Activated effector memory CD4-positive, alpha-beta T cell treated with Interleukin-2 at 50 U/mL for 16 hours (primary cell): ENCODE measurements at places on chromosomes 4 and X.

DNA sequence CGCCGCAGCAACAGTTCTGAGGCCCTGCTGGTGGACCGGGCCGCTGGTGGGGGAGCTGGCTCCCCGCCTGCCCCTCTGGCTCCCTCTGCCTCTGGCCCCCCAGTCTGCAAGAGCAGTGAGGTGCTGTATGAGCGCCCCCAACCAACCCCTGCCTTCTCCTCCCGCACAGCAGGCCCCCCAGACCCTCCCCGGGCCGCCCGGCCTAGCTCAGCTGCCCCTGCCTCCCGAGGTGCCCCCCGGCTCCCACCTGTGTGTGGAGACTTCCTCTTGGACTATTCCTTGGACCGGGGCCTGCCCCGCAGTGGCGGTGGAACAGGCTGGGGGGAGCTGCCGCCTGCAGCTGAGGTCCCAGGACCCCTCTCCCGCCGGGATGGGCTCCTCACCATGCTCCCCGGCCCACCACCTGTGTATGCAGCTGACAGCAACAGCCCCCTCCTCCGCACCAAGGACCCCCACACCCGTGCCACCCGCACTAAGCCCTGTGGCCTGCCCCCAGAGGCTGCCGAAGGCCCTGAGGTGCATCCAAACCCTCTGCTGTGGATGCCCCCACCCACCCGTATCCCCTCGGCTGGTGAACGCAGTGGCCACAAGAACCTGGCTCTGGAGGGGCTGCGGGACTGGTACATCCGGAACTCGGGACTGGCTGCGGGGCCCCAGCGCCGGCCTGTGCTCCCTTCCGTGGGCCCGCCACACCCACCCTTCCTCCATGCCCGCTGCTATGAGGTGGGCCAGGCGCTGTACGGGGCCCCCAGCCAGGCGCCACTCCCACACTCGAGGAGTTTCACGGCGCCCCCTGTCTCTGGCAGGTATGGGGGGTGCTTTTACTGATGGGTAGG, 6.3 kb downstream of the PRAF2 start:
- no peak for DNase-seq

- no peak for DNase-seq
Measured at GRCh38 chrX:1358793-1359476, 22.4 kb downstream of the IL3RA start.

GRCh38 chr4:72971572-72971971, 97.9 kb downstream of the COX18 start:
- no peak for DNase-seq

DNA sequence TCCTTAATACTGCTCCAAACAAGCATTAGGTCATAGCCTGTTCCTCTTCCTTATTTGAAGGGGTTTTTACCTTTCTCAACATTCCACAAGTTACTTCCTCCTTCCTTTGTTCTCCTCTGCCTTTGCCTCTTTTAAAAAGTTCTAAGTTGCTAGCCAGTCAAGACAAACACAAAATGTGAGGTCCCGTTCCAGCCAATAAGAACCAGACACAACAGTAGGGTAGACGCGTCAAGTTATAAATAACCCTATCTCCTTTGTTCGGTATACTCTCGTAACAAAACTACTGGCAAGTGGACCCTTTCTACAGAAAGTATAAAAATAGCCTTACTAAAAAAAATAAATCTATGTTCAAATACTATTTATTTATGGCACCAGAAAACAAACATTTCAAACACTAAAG, 6.3 kb upstream of the ACE2 start:
- no peak for DNase-seq

DNA sequence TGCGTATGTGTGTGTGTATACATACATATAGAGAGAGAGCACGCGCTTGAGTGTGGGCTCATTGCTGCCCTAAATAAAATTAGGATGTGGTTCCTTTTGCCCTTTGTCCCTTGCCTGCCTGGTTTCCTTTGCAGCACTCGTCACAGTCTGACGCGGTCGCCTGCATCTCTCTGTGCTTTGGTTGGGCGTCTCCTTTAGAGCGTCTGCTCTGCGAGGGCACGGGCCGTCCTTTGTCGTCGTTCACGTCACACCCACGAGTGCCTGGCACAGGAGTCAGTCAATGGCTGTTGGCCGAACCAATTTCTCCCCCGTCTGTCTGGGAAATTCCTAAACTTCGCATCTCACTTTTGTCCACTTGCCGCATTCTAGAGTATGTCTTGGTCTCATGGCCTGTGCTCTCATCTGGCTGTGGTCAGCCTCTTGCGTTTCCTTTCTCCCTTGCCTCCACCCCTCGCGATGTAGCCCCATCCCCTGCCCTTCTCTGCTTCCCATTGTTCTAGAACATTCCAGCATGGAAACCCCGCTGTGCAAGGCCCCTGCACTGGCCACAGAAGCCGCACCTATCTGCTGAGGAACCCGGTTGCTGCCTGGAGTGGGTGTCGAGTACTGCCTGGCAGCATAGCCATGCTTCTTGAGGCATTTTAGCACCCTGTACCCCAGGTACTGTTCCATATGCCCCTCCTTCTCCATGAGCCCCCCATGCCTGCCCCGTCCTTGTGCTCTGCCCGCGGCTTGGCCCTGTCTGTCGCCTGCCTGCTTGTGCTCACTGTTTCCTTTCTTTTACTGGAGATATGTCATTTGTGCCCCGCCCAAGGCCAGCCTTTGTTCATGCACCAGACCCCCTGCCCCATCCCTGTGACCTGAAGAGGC, 8.0 kb downstream of the MAEA start:
- no peak for DNase-seq

DNA sequence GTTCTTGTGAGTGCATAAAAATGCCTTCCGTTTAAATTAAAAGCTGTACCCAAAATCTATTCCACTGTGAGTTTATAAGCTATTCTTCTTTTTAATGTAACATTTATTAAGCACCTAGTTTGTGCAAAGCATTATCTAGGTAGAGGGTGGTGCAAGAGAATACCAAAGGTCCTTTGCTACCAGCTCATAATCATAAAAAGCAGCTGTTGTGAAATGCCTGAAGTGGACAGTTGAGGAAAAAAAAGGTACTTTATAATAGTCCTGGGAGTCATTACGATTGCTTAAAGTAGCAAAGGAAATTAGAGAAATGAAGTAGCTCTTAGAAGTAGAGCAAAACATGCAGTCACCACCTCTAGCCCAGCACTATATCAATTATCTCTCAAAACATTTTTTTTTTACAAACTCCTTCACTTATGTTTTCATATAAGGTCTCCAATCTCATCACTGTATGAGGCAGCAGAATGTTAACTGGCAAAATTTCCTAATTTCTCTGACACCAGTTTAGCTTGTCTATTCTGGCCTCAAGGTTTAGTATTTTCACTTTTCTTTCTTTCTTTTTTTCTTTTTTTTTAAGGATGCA, 2.1 kb downstream of the MBNL3 start:
- no peak for DNase-seq

- no peak for DNase-seq
Measured at GRCh38 chr4:150181536-150181935, 103.3 kb downstream of the DCLK2 start.

DNA sequence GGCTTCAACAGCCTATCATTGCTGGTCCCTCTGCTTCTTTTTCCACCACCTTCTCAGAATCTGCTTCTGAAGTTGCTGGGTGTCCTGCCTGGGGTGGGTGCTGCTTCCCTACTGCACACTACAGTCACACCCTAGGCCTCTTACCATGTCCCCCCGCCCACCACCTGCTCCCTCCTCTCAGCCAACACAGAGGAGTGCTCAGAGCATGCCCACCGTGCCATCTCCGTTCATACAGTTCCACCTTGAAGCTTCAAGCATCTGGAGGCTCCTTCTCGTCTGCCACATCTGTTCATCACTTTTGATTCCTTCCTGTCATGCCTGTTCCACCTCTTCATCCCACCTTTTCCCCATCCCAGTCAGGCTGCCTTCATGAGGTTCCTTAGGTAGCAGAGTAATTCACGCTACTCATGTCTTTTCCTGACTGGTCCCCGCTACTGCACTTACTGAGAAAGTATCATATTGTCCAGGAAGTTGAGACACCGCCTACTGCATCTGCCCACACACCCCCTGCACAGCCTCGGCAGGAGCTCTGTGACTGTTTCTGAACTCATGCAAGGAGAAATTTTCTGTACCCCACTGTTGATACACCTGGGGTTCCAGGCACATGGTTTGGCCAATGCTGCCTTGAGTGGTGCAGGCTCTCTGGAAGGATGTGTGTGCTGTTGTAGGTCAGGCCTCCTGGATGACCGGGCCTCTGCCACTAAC, 39.5 kb downstream of the HADH start:
- no peak for DNase-seq

- DNase-seq: no peak
Measured at GRCh38 chr4:23476515-23477090, 413.2 kb downstream of the PPARGC1A start.
